ENCODE measurements at places on chromosomes 16 and 17. TPM values are rescaled to one million over a fixed set of nuclear protein-coding genes. Genes with fewer than 3 reads are reported as not detected.

Gene TRAPPC1
- 62.4 TPM for total RNA-seq

Gene TVP23A
- not detected for total RNA-seq

Gene ANKRD40CL
- total RNA-seq, result not detected

Gene SLC16A6
- 0.14 TPM for total RNA-seq

Gene KRT25
- not detected for total RNA-seq

Gene CES1
- 0.13 TPM for total RNA-seq

DNA sequence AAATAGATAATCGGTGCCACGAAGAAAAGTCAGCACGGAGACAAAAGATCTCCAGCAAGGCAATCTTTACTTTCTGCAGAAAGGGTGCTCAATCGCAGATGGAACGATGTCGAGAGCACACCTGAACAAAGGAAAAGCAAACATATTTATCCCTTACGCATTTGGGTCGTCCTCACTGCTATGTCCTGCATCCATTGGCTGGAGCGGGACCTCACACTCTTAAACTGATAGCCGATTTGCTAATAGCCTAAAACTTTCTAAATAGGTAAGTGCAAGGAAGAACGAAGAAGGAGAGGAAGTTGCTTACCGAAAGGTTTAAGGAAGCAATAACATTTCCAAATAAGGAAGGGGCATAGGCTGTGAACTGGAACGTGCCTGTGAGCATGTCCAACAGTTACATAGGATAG, 1.2 kb upstream of the AKAP10 start:
- DNase-seq, result no peak

DNA sequence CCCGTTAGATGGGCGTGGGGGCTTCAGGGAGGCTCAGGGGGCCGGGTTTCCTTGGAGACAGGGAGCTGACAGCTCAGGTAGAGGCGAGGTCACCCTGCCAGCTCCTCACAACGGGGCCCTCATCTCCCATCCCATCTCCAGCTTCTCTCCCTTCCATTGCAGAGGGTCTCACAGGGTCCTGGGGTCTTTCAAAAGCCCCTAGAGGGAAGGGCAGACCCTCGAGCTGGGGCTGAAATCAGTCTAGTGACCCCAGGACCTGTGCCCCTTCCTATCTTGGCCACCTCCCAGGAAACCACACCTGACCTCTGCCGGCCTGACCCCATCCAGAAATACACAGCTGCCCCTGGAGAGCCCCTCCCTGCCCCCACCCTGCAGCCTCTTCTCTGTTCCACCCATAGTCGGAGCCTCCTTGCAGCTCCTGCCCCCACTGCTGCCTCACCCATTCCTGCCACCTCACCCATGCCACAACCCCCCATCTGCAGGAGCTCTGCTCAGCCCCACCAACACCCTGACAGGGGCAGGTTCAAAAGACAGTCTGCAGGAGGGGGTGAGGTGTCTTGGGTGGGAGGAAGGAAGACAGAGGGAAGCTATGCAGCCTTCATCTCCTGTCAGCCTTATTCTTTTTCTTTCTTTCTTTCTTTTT, 23.4 kb downstream of the PIK3R5 start:
- no peak for DNase-seq

DNA sequence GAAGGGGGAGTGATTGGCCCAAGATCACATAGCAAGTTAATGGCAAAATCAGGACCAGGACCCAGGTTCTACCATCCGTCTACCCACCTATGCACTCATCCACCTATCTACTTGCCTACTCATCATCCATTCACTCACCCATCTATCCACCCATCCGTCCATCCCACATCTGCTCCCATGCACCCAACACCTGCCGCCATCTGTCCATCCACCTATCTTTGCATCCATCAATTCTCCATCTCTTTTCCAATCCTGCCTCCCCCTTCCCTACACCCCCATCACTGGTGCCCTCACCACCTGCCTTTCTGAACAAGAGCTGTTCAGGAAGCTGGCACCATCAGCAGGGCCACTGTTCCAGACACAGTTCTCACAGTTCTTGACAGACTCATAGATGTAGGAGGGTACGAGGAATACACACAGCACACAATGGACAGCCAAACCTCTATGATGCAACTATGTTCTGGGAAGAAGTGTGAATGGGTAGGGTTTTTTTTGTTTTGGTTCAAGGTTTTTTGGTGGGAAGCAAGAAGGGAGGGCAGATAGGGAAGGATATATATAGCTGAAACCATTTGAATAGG, 4.5 kb downstream of the SAMD14 start:
- no peak for DNase-seq

GRCh38 chr17:17416007-17416399, 60.8 kb upstream of the MED9 start:
- DNase-seq, result peak; percentile 80

DNA sequence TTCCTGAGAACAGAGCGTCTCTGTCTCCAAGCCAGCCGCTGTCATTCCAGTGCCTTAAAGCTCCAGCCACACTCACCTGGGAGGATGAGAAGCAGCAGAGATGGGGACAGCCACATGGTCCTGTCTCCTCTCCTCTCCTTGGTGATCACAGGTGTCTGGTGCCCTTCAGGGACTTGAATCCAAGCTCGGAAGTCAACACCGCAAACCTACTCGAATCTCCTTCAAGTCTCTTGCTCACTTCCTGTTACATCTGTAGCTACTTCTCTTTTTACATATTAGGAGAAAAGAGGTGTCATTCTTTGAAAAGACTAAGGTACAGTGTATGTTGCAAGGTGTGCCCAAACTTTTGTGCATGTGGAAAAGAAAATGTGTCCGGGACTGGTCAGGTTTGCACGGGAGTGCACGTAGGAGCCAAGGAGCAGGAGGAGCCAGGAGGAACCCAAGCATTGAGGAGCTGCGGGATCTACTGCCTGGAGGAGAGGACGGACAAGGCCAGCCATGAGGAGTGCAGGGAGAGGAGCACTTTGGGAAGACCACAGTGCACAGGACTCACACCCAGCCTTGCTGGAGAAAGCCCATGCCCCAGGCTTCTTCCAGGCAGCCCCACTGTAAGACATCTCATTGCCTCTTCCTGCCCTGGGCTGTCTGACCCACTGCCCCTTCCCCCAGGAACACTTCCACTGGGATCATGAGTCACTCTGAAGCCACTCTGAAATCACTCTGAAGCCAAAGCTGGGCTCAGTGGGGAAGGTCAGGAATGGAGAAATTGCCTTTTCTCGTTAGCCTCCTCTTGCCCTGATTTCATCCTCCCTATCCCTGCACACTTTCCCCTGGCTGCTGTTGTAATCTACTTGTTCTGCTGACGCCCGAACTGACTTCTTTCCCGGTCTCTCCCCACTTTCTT, at the start of gene CD300LD:
Gene CD300LD, minus strand, starts transcription at position 197 of the 904 bp plus-strand sequence. Its CDS starts 81 bp downstream, at position 116.
- no peak for DNase-seq

DNA sequence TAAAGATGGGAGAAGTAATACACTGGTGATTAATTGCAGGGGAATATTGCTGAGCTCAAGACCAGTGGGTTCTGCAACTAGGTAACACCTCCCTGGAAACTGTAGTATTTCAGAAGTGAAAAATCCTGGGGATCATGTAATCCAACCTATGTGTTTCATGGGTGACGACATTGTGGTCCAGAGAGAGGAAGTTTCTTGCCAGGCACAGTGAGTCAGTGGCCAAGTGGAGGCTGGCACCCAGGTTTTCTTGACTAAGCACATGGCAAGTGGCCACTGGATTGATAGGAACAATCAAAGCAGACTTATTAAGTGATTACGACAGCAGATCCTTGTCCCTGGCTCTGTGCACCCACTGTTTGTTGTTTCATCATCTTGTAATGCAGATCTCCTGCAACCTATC, 14.6 kb upstream of the CIITA start:
- no peak for DNase-seq

DNA sequence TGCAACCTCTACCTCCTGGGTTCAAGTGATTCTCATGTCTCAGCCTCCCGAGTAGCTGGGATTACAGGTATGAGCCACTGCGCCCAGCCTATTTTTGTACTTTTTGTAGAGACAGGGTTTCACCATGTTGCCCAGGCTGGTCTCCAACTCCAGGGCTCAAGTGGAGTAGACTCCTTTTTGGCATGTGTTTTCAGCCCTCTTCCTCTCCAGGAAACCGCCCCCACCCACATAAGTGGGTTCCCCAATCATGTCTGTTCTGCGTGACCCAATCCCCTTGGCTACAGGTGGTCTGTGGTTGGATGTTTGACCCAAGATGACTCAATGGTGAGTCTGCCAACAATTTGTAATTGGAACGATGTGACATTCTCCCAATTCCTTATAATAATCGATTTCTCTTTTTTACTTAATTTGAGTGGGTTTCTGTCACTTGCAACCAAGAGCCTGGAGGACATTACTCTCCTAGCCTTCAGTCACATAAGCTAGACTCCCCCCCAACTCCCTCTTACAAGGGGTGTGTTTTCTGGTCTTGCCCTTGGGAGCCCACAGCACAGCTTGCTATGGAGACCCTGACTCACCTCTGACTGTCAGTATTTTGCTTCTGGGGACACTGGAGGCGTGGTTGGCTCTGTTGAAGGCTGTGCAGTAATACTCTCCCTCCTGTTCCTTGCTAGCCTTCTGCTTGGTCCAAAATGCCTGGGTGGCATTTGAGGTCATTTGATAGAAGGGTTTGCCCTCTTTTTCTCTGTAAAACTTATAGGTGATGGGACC, 34.9 kb downstream of the PECAM1 start:
- DNase-seq, result no peak

DNA sequence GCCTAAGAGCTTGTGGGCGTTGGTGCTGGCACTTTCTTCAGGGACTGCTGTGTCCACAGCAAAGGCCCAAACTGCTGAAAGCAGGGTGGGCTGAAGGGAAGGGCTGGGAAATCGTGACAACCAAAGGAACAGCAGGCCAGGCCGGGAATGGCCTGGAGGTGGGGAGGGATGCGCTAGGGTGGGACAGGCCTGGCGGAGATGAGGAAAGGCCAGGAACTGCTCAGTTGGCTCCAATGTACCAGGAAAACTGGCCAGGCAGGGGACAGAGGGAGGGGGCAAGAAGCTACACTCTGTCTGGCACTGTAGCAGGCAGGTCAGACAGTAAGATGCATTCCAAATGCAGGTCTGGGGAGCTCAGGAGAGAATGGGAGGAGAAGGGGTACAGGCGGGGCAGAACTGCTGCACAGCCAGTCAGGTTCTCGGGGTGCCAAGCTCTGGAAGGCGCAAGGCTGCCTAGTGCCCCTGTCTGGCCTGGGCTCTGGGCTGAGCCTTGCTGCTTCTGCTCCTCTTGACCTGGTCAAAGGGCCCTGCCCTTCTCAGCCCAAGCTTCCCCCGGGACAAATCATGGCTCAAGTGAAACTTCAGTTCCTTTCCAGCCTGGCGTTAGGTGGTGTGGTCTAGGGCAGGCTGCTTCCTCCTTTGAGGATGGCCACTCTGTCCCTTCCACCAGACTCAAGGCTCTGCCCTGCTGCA, 7.3 kb downstream of the PNMT start:
- no peak for DNase-seq

DNA sequence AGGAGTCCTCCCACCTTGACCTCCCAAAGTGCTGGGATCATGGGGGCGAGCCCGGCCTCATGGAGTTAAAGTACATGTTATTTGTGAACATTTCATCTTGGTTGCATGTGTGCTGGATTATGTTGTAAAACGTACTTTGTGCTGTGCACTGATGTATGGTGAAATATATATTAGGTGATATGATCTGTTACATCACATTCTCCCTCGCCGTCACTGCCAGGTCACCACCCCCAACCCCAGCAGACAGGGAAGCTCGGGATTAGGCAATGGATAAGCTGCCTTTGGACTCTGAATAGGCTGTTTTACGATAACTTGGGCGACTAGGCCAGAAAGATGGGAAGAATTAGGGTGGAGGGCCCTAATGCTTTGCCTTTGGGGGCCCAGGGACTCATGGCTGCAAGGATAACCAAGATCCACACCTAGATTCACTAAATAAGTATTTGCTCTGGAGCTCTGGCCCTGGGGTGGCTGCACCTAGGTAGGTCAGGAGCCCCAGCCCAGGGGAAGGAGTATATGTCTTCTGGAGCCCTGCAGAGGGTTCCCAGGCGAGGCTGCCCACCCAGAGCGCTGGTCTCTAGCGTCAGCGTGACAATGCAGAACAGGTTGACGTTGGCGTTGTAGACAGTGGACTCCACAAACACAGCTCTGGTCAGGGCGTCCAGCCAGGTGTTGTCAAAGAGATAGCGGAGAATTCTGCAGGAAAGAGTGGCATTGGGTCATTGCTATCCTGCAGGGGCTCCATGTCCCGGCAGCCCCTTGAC, 27.1 kb upstream of the GCSH start:
- no peak for DNase-seq

Data from pulmonary artery endothelial cell (primary cell).